ENCODE measurements at places on chromosomes 12 and 14. TPM values are rescaled to one million over a fixed set of nuclear protein-coding genes. Genes with fewer than 3 reads are reported as not detected.

DNA sequence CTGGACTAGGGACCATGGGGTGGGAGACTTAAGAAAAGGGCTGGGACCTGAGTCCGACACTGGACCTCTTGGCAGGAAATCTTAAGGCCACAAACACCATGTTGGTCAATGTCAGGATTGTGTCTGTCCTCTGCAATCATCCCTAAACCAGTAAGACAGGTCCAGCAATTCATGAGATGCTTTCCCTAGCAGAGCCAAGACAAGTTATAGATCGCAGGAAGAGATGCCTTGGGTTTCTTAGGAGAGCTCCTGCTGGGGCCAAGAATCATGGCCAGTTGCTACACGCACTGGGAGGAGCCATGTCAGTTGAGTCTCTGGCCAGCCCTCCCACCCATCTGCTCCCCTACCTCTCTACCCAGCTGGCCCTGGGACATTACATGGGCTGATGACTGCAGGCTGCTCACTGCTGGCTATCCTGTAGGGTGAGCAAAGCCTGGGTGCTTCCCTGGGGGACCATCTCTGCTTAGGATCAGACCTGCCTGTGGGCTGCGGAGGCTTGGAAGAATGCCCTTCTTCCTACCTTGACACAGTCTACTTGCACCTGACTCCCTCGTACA is 14.2 kb downstream of the PLEKHH1 start:
- DNase-seq, result no peak

DNA sequence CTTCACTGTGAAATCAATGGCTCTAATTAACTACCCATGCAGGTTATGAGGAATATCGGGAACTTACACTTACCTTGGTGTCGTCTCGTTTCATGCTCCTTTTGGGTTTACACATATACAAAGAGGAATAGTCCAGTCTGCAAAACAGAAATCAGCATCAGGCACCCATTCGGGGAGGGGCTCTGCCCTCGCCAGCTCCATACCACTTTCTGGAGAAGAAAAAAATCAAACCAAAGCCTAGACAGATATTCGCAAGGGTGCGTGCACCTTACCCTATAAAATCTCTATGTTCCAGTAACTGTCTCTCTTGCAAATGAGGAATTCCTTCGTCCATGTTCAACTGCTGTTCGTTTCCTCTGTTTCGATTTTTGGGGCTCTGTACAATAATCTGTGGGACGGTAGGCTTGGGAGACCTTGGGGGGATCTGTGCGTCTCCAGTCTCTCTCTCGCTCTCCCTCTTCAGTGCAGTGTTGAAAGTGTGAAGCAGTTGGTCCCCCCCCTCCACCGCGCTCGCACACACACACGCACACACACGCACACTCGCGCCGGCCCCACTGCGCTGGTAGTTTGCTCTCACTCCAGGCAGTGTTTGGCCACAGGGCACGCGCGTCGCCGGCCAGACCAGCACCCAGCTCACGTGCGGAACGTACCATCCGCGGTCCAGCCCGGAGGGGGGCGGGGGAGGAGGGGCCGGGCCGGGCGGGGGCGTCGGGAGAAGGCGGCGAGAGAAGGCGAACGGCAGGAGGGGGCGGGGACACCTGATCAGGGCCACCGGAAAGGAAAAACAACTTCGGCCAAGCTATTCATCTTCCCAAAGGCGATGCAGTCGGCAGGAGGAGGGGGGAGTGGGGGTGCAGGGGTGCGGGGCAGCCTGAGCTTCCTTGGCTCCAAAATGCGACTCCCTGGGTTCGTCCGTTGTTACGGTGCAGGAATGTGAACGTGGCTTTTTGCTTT is at the start of gene BHLHE41:
BHLHE41 (minus strand) TSS at position 592 of the 954 bp plus-strand sequence; CDS start at position 334, 258 bp downstream.
- peak; percentile 67 for DNase-seq

The C12orf54 gene
- total RNA-seq, result not detected

DNA sequence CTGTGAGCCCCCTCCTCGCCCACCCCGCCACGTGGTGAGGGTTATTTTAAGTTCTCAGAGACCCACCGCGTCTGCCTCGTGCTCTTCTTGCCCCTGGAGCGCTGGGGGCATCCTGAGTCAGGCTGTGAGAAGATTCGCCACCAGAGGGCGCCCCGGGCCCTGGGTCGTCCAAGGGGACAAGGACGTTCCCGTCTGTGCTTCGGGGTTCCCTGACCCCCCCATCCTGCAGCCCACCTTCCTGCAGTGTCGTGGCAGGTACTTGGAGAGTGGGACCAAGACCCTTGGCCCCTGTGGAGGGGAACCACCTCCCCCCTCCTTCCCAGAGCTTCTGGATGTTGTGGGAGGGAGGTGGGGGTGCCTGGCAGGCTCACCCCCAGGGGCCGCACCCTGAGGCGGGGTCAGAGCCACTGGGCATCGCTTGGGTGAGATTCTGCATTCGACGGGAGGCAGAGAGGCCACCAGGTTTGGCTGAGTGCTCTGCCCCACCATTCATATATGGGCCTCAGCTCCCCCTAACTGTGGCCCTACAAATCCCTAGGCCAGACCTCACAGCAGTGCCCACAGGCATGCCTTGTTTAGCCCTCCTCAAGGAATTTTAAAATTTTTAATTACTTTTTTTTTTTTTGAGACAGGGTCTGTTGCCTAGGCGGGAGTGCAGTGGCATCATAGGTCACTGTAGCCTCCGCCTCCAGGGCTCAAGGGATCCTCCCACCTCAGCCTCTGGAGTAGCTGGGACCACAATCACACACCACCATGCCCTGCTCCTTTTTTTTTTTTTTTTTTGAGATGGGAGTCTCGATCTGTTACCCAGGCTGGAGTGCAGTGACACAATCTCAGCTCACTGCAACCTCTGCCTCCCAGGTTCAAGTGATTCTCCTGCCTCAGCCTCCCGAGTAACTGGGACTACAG is 17.0 kb downstream of the RHOF start:
- DNase-seq, result peak; percentile 67

The DDX11 gene
- 17.4 TPM for total RNA-seq

DNA sequence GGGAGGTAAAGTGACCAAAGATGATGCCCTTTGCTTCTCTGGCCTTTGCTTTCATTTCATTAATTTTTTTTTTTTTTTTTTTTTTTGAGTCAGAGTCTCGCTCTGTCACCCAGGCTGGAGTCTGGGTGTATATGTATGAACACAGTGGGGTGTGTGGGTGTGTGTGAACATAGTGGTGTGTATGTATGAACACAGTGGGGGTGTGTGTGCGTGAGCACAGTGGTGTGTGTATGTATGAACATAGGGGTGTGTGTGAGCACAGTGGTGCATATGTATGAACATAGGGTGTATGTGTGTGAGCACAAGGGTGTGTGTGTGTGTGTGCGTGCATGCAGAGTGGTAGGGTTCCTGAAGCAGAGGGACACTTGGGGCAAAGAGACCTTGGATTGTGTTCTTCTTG is 9.6 kb downstream of the KLC1 start:
- no peak for DNase-seq

DNA sequence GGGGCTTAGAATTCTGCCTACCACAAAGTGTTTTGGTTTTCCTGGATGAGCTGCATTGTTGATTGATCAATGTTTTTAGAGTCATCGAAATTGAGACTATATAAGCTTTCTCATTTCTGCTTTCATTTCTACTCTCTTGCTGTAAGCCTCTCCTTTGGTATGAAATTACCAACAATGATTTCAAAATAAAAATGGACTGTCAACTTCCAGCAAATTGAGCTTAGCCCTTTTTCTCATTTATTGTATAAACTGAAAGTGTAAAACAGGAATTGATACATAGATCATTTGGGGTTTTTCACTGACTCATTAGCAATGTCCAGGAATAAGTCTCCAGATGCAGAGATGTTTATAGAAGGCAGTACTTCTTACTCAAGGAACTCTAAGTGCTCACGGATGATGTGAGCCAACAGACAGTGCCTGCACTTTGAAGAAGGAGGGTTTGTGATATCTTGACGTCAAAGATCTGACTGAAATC is 20.0 kb upstream of the PCNX1 start:
- no peak for DNase-seq

The ENDOU gene
- not detected for total RNA-seq

- DNase-seq, result no peak
Observed at GRCh38 chr14:87813211-87813610, 179.8 kb downstream of the GALC start.

DNA sequence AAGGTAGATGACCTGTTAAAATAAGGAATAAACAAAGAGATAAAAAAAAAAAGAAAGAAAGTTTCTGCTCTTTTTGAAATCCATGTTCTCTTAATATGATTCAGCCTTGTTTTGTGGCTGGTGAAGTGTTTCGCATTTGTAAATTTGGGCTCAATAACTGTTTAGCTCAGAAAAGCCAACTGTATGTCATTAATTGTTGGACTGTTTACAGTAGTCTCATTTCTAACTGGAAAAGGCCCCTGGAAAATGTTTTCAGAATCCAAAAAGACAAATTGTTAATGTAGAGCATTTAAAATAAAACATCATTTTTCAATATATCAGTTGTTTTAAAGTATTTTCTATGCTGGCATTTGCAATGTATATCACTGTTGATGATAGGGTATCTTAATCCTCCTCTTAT is 47.4 kb upstream of the DYRK2 start:
- no peak for DNase-seq

GRCh38 chr14:39175445-39176262 is 600 bp downstream of the PNN start:
- peak; percentile 33 for DNase-seq

The AQP5 gene
- total RNA-seq, result not detected

GRCh38 chr14:99132821-99133635 is 139.0 kb downstream of the BCL11B start:
- no peak for DNase-seq

GRCh38 chr12:79688376-79689060 is 2.2 kb downstream of the PAWR start:
- DNase-seq, result no peak

Measured in SK-MEL-5 (cell line).